NCI-H187 treated with DMSO at 0.1 percent for 48 hours (cell line): ENCODE measurements at places on chromosomes 1 and 21.

DNA sequence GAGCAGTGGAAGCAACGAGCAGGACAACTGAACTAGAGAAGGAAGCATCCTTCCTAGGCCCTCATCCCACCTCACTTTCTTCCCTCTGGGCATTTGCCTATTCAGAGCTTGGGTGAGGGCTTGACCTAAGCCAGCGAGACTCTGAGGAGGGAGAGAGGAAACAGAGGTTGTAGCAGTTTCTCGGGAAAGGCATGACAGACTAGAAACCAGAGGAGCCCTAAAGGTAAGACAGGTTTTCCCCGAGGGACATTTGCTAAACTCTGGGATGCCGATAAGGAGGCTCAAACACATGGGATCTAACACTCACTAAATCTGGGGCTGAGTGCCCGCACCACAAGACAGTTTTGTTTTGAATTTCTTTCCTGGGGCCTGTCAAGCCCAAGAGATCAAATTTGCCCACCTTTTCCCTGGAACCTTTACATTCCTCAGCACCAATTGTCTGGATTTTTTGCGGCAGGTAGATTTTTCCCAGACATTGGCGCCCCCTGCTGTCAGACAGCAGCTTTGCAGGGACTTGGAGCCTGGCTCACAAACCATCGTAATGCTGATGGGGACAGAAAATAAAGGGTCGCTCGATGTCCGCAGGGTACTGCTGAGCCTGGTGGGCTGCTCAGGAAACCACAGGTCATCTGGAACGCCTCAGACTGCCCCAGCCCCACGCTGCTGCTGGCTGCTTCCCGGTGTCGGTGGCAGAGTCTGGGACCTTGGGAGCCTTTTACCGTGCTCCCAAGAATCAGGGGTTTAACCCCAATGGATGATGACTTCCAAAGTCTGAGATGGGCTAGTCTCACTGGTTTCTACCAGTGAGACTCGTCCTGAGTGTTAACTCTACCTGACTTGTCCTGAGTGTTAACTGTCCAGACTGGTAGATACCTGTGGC, 23.4 kb upstream of the TSPAN2 start:
- DNase-seq = no peak

DNA sequence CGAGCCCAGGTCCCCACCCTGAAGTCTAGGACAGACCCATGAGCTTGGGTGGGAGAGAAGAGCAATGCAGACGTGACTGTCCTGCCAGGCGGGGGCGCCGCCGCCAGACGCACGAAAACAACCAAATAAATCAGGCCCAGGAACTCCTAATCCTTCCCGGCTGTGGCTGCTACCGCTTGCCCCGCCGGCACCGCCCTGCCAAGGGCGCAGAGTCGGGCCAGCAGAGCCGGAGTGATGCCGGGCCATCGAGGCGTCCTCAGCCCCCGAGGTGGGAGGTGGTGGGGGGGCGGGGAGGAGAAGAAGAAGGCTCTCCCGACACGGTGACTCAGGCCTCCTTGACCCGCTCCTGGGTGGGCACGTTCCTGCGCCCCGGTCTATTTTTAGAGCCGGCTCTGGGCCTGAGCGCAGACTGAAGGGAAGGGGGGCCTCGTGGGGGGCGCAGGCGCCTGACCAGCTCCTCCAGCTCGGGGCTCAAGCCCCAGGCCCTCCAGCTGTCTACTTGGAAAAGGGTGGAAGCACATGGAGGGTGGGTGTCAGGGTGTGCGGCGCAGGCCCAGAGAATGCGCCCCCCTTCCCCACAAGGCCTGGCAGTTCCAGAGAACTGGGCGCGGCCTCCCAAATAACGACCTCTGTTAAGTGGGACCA, 10.7 kb upstream of the COL16A1 start:
- DNase-seq = no peak

DNA sequence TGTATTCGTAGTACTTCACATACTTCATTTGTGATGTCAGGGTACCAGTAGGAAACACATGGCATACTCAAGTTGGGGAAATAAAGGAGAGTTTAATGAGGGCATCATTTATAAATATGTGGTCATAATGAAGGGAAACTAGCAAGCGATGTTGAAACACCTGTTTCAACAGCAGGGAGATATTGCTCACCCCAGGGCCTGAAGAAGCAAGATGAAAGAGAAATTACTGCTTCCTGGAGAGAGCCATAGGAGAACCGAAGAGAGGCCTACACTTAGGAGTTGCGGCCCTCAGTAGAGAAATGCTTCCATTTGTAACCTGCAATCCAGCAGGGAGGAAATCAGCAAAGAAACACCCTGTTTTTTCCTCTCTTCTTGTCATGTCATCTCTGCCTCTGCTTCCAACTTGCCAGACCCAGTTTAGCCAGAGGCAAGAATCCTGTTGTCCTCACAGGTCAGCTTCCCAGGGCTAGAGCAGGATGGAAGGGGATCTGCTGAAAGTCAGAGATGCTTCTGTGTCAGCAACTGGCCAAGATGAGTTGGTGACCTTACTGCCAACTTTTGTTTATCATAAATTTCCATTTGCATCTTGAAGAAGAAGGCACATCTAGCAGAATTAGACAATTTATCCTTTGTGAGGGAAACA, 67.6 kb upstream of the TSPAN2 start:
- no peak for DNase-seq

- DNase-seq = no peak
Measured at GRCh38 chr1:150545486-150546032, 3.6 kb upstream of the ADAMTSL4 start.

GRCh38 chr1:84582802-84583587, 8.8 kb upstream of the CTBS start:
- DNase-seq = no peak

- no peak for DNase-seq
Measured at GRCh38 chr1:111961016-111961415, 28.5 kb downstream of the KCND3 start.

- DNase-seq = no peak
Measured at GRCh38 chr1:82706741-82707140, 906.0 kb downstream of the ADGRL2 start.

DNA sequence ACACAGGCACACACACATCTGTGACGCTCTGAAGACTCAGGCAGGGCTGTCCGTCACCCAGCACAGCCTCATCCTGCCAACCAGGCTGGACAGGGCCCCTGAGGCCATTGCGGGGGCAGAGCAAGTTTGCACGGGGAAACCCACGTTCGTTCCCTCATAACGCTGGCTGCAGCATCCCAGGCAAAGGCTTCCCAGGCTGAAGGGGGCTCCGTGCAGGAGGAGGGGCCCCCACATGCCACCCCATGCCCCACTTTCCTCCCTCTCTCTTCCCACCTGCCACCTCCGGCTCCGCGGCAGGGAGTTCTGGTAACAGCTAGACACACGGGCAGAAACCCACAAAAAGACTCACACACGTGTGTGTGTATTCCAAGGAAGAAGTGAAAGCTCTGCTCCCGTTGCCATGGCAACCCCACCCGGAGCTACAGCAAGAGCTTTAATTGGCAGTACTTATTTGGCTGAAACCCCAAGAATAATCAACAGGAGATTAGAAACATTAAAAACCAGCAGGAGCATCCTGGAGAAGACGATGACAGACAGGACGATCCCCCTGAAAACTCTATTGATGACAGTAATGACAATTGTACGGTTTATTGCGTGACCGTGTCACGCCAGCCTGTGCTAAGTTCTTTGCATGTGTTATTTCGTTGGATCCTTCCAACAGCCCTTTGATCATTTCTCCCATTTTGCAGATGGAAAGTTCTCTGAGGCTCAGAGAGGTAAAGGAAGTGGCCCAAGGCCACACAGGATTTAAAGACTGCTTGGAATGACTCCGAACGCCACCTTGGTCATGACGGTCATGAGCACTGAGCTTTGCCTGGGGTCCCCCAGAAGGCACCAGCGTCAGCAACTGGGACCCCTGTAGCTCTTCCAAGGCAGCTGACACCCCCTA, 247.1 kb downstream of the NPHP4 start:
- DNase-seq = no peak

- DNase-seq = no peak
Measured at GRCh38 chr21:37986751-37987399, 70.6 kb upstream of the KCNJ6 start.
